ENCODE measurements at places on chromosomes 5 and 9.

GRCh38 chr9:38437193-38437823, 13.1 kb upstream of the IGFBPL1 start:
- peak; percentile 75 for DNase-seq

- DNase-seq, result no peak
Observed at GRCh38 chr5:62100201-62100600, 205.8 kb upstream of the KIF2A start.

- DNase-seq, result no peak
Observed at GRCh38 chr5:42875211-42875610, 63.5 kb upstream of the SELENOP start.

DNA sequence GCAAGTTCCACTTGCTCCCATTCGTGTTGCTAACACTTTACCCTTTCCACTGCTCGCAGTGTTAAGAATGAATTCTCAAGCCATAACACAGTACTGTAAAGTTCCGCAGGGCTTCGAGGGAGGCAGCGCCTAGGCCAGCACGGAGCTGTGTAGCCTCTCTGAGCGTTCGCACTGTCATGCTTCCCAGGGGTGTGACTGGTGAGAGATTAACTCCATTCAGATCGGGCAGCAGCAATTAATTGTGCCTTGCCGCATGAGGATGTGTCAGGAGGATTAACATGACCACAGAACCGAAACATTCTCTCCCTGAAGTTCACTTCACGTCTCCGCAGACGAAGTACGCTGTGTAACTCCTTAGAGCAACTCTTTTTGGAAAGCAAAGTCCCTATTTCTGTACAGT, 23.2 kb downstream of the ZBTB34 start:
- no peak for DNase-seq

DNA sequence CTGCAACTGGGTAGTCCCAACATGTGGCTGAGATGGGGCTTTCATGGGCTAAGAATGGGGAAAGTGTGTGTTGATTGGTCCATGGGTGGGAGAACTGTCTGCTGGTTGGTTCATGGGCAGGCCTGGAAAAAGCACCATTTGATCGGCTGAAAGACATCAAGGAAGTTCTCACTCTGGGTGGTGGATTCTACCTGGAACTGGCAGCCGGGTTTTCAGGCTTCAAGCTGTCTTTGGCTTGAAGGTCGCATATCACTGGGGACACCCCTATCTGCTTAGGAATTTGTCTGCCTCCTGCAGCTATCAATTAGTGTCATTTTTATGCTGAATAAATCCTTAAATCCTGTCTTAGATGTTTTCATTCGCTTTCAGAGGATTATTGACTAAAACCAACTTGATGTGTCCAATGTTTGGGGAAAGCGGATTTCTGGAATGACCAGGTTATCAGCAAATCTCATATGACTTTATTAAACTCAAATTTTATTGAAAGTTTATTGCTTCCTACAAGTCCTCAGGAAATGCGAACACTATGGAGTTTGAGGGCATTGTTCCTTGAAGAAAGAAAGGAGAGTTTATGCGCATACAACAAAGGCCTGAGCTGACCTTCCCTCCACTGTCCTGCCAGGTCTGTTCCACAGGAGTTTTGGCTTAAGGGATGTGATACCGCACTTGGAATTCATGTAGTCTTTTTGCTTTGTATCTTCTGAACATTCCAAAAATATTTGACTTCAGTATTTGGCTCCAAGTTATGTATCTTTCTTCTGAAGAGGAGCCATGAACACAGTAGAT, 451.1 kb downstream of the TUSC1 start:
- no peak for DNase-seq

DNA sequence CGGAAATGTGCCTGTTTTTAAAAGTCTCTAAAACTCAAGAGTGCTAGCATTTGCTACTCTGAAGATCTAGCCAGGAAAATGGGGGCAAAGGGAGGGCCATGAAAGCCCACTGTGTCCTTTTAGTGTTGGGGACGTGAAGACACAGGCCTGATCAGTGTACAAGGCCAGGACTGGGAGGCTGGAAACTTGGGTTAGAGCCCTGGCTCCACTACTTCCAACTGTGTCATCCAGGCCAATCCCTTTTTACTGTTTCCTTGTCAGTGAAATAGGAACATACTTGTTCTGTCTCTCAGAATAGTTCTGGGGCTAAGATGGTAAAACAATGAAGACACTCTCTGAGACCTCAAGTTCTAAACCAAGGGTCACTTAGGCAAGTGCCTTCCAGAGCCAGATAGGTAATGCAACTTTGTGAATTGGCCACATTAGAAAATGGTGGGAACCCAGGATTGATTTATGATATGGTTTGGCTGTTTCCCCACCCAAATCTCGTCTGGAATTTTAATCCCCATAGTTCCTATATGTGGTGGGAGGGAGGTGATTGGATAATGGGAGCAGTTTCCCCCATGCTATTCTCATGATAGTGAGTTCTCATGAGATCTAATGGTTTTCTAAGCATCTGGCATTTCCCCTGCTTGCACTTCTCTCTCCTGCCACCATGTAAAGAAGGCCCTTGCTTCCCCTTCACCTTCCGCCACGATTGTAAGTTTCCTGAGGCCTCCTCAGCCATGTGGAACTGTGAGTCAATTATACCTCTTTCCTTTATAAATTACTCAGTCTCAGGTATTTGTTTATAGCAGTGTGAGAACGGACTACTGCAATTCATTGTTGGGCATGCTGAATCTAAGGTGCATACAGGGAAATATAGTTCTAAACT, 30.4 kb upstream of the B4GALT1 start:
- DNase-seq, result no peak

DNA sequence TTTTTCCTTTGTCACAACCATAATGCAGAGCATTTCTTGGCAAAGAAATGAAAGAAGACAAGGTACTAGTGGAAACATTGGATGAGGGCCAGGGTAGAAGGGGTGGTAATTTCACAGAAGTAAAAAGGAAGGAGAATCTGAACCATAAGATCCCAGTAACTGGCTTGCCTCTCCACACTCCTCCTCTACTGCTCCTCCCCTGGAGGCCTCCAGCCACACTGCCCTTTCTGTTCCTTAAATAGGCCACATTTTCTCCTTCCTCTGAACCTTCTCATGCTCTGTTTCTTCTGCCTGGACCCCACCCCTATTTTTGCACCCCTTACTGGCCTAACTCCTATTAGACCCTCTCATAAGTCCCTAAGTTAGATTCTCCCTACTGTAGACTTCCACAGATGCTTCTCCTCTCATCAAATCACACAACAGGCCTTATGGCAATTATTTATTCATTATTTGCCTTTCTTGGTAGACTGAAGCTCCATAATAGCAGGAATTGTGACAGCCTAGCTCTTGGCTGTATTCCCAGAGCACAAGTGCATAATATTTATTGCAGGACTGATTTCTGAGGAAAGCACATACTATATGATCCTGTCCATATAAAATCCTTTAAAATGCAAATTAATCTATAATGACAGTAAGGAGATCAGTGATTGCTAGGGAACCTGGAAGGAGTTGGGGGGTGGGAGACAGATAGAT, 31.3 kb upstream of the GRIA1 start:
- no peak for DNase-seq

GRCh38 chr9:20835377-20836286, 151.6 kb downstream of the FOCAD start:
- peak; percentile 42 for DNase-seq

All from body of pancreas (tissue), 4 donors.